Suprapubic skin (tissue), 4 donors: ENCODE measurements at places on chromosomes 2 and 18.
A peak's percentile ranks its signal among the peaks of the same experiment; 100 is the strongest.

DNA sequence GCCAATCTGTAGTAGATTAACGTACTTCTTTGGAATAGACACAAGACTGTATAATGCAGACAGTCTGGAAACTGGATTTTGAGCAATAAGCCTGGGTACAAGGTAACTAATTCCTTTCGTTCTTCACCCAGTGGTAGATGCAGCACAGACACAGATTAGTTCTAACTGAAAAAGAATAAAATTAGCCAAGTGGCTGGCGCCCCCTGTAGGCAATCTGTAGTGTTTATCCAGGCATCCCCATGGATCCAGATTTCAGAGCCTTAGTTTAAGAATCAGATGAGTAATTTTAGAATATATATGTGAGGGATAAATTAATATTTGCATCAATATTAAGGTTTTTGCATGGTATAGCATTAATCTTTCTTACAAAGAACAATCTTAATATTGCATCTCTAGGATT is 563.9 kb downstream of the DCC start:
- H3K36me3 ChIP-seq = no peaks in the 10 kb centered on the region
- H3K27me3 ChIP-seq = no peaks in the 10 kb centered on the region
- H3K4me1 ChIP-seq = no peaks in the 10 kb centered on the region
- no peak overlapping the region for H3K27ac ChIP-seq
- no peak overlapping the region for H3K4me3 ChIP-seq
- no peak for DNase-seq

GRCh38 chr2:3454802-3455201 is 64.5 kb downstream of the ADI1 start:
- no peaks in the 10 kb centered on the region for H3K27me3 ChIP-seq
- H3K27ac ChIP-seq = no peak overlapping the region
- no peak overlapping the region for H3K4me3 ChIP-seq
- H3K36me3 ChIP-seq = peaks cover 52% of the 10 kb centered on the region
- DNase-seq = peak; percentile 59

GRCh38 chr2:4915357-4915756 is 776.8 kb upstream of the SOX11 start:
- H3K36me3 ChIP-seq = no peaks in the 10 kb centered on the region
- DNase-seq = no peak
- no peak overlapping the region for H3K4me3 ChIP-seq

DNA sequence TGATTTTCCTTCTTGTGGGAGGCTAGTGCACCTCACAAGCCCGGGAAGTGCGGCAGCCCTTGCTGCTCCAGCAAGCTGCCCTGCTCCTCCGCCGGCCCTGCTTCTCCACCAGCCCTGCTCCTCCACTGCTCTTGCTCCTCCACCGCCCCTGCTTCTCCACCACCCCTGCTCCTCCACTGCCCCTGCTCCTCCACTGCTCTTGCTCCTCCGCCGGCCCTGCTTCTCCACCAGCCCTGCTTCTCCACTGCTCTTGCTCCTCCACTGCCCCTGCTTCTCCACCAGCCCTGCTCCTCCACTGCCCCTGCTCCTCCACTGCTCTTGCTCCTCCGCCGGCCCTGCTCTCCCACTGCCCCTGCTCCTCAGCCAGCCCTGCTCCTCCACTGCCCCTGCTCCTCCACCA is 95.6 kb downstream of the NDUFA10 start:
- H3K36me3 ChIP-seq = no peaks in the 10 kb centered on the region
- no peak overlapping the region for H3K4me3 ChIP-seq
- peaks cover 1% of the 10 kb centered on the region for H3K4me1 ChIP-seq
- DNase-seq = peak; percentile 36

DNA sequence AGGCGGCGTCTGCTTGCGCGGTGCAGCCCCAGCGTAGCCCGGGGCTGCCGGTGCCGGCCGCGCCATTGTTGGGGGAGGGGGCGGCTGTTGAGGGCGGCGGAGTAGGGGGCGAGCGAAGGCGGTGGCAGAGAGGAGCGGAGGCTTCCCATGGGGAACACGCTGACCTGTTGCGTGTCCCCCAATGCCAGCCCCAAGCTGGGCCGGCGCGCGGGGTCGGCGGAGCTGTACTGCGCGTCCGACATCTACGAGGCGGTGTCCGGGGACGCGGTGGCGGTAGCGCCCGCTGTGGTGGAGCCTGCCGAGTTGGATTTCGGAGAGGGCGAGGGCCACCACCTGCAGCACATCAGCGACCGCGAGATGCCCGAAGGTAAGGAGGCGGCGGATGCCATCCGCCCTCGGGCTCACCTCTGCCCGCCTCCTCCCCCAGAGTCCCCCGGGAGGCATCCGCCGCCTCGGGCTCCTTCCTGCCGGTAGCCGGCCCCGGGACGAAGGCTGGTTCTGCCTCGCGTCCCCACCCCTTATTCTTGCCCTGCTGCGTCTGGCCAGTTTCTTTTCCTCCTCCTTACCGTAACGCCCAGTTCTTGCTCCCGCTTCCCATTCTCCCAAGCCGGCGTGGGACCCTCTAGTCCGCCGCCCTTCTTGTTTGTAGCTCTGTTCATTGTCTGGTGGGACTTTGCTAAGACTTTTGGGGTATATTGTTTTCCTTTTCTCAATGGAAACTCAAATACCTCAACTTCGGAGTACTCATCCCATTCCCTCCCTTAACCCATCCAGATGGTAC is 500 bp downstream of the CCNYL1 start:
- H3K36me3 ChIP-seq = no peaks in the 10 kb centered on the region
- peaks cover 24% of the 10 kb centered on the region for H3K4me1 ChIP-seq
- DNase-seq = peak; percentile 81
- no peaks in the 10 kb centered on the region for H3K27me3 ChIP-seq
- peak overlapping the region; percentile 80 for H3K27ac ChIP-seq
